ENCODE measurements at places on chromosomes 6 and 20.

GRCh38 chr20:38554986-38555385 is 26.0 kb upstream of the ADIG start:
- no peak for DNase-seq

DNA sequence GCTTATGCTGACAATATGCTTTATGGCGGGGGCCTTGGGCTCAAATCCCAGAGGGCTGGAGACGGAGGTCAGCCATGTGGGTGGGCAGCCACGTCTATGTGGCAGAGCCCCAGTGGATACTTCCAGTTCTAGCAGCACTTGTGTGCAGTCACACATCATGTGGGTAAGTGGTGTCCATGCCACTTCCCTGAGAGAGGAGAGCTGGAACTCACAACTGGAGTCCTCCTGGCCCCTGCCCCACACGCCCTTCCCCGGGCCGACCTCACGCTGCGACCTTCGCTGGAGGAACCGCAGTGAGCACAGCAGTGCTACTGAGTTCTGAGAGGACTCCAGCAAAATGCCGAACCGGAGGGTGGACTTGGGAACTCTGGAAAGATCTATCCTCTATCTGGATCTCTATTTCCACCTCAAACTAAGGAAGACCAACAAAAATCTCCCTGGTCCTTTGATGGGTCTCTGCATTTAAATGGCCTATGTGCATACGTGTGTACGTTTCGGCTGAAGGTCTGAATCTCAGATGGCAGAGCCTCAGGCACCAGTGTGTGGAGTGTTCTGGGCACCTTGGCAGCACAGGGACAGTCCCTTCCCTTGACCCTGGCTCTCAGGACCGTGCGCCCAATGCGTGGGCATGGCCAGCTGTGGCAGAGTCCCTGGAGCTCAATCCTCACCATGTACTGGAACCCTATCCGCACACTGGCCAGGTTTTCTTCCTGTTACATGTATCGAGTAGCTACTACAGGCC is 55.4 kb downstream of the GNAS-AS1 start:
- no peak for DNase-seq

DNA sequence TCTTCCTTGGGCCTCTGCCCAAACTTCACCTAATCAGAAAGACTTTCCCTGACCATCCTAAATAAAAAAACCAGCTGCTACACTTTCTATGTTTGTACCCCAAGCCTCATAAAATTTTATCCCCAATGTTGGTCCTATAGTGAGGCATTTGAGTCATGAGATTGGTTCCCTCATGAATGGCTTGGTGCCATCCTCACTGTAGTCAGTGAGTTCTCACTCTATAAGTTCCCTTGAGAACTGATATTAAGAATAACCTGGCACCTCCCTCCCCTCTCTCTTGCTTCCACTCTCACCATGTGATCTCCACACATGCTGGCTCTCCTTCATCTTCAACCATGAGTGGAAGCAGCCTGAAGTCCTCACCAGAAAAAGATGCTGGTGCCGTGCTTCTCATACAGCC is 316.9 kb upstream of the PRDM1 start:
- DNase-seq: no peak

- DNase-seq: no peak
These were observed 23.7 kb upstream of the SLC23A2 start for GRCh38 chr20:5024982-5025381.

DNA sequence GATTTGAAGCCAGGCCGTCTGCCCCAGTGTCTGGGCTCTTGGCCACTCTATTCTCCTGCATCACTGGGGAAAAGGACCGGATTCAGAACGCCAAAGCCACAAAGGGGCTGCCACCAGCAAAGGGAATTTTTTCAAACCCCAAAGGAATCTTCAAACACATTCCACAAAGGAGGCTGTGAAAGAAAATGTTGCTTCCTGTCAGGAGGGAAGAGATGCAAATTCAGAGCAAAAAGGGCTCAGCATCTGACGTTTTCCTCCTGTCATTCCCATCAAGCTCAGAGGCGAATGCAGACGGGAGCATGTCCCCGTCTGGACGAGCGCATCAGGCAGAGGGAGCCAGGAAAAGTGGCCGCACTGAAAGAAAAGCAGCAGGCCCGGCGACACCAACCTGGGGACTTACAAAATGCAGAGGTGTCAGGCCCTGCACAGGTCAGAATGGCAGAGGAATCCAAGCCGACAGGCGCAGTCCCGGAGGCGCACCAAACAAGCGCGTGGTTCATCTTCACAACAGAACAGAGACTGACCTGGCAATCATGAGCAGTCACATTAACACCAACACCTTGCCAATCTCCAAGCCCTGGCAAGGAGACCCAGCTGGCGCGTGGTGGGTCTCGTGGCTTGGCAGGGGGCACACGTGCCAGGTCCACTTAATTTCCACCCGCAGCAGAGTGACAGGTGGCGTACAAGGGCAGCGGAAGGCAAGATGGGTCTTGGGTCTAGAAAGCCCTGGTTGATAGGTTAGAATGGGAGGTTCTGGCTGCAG is 62.8 kb downstream of the GRM4 start:
- no peak for DNase-seq

GRCh38 chr20:34396408-34396807 is 33.3 kb downstream of the ITCH start:
- no peak for DNase-seq

DNA sequence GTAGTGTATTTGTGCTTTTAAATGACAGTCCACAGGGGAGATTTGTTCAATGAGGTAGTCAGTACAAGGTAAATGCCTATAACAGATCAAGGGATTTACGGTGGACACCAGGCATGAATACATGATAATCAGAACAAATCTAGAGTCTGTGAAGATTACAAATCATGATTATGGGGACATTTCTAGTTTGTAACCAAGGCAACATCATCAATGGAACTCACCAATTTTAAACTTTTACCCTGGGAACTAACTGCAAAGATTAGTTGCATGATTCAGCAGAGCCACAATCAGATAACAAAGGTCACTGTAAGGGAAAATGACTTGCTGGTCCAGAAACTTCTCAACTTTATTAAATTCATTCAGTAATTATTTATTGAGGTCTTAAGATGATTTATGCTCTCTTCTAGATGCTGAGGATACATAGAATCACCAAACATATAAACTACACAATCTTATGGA is at the start of gene CRISP1:
Gene CRISP1 (minus strand): TSS at position 51 of the 459 bp plus-strand sequence. CDS start 9,135 bp downstream, outside the sequence.
- no peak for DNase-seq

DNA sequence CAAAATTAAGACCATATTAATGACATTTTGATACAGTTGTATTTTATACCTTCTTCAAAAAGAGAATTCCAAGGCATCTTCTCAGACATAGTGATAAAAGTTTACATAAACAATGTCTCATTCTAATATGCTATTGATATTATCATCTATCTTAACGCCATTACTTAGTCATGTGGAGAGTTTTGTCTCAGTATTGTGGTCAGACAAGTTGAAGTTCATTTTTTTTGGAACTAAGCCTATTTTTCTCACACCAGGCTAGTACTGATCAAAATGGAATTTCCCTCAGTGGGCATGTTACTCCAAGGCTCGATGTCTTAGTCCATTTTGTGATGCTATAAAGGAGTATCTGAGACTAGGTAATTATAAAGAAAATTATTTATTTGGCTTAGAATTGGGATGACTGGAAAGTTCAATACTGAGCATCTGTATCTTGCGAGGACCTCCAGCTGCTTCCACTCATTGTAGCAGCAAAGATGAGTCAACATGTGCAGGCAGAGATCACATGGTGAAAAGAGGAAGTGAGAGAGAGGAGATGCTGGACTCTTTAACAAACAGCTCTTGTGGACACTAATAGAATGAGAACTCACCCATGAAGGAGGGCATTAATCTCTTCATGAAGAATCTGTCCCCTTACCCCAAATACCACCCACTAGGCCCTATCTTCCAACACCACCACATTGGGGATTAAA is 825.5 kb upstream of the MANEA start:
- peak; percentile 24 for DNase-seq

- no peak for DNase-seq
These were observed 54.9 kb upstream of the SASH1 start for GRCh38 chr6:148287623-148288333.

DNA sequence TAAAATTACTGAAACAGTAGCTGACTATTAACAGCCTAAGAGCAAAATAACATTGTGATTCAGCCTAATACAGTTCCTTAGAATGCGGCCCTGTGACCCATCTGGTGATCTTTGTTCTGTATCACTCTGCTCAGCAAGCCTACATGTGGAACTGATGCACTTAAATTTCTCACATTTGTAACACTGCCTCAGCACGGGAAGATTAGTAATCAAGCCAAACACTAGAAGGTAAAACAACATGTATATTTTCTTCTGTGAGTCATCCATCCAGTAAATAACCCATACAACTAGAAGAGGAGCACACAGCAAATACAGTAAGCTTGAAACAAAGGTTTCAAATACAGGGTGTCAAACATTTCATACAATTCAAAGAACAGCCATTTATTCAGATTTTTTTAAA is 189.7 kb upstream of the NOX3 start:
- no peak for DNase-seq
